Posterior cingulate gyrus (tissue), 11 donors: ENCODE measurements at places on chromosomes 11 and 22.

DNA sequence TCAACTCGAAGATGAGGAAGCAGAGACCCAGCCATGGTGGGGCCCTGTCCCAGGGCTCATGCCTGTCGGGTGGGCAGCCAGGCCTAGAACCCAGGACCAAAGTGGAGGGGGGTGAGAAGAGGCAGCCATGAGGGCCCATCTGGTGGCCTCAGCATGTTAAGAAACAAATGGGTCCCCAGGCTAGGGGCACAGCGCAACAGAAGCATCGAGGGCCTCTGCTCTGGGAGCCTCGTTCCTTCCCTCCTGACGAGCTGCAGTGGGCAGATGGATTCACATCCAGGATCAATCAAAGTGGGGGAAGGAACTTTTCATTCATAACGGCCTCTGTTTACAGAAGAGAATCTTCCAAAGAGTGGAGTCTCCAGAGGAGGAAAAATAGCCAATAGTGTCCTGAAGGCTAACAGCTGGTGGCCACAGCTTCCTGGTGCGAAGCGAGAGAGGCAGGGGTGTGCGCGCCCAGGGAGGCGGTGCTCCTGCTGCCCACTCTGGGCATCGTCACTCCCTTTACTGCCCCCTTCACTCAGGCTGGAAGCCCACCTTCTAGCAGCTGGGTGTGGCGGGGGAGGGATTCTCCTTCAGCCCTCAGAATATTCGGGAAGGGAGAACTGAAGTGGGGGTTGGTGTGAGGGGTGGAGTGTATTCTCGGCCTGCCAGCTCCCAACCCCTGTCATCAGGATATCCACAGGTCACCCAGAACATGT lies 4.3 kb downstream of the CBX7 start:
- DNase-seq, result no peak

DNA sequence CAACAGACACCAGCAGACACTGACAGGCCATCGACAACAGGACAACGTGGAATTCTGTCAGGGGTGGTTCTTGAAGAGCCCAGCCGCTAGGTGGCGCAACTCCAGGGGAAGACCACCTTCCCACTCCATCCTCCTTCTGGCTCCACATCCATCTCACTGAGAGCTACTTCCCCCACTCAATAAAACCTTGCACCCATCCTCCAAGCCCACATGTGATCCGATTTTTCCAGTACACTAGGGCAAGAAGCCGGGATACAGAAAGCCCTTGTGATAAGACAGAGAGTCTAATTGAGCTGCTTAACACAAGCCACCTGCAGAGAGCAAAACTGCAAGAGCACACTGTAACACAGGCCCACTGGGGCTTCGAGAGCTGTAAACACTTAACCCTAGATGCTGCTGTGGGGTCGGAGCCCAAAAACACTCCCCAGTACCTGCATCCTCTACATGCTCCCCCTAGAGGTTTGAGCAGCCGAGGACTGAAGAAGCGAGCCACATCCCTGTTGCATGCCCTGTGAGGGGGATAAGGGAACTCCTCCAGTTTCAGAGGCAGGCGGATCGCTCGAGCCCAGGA lies 11.5 kb upstream of the RAB39A start:
- DNase-seq, result no peak

DNA sequence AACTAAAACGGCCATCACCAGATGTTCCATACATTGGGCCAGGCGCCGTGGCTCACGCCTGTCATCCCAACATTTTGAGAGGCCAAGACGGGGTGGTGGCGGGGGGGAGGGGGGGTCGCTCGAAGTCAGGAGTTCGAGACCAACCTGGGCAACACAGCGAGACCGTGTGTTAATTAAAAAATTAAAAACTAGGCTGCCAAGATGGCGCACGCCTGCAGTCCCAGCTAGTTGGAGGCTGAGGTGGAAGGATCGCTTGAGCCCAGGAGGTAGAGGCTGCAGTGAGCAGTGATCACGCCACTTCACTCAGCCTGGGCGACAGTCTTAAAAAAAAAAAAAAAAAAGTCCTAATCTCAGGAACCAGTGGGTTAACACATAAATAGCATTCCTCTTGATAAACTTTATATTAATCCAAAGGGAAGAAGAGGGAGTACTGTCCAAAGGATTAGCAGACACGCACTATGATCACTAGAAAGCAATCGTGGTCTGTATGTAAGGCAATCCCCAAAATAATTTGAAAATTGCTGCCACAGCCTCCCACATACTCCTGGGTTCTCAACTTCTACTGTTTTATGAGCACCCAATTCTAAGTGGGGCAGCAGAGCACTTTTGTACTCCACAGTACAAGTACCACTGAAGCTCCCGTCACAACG lies 604 bp downstream of the PUS3 start:
- no peak for DNase-seq

GRCh38 chr22:44248926-44249325 lies 63.8 kb downstream of the SHISAL1 start:
- DNase-seq, result no peak

GRCh38 chr11:134755535-134755934 lies 343.5 kb upstream of the B3GAT1 start:
- DNase-seq, result no peak

- no peak for DNase-seq
Measured at GRCh38 chr11:61954106-61954850, 4.1 kb downstream of the BEST1 start.
